Motor neuron (in vitro differentiated cells): ENCODE measurements at places on chromosomes 13 and 19. TPM values are rescaled to one million over a fixed set of nuclear protein-coding genes. Genes with fewer than 3 reads are reported as not detected.

APC2 gene
- total RNA-seq, result 45.8 and 52.0 TPM in 2 replicates

TTYH1 gene
- total RNA-seq, result 4.9 and 6.0 TPM in 2 replicates

- peak; percentile 27 for ATAC-seq
Observed at GRCh38 chr13:76489274-76489673, 396.9 kb downstream of the KCTD12 start.

DNA sequence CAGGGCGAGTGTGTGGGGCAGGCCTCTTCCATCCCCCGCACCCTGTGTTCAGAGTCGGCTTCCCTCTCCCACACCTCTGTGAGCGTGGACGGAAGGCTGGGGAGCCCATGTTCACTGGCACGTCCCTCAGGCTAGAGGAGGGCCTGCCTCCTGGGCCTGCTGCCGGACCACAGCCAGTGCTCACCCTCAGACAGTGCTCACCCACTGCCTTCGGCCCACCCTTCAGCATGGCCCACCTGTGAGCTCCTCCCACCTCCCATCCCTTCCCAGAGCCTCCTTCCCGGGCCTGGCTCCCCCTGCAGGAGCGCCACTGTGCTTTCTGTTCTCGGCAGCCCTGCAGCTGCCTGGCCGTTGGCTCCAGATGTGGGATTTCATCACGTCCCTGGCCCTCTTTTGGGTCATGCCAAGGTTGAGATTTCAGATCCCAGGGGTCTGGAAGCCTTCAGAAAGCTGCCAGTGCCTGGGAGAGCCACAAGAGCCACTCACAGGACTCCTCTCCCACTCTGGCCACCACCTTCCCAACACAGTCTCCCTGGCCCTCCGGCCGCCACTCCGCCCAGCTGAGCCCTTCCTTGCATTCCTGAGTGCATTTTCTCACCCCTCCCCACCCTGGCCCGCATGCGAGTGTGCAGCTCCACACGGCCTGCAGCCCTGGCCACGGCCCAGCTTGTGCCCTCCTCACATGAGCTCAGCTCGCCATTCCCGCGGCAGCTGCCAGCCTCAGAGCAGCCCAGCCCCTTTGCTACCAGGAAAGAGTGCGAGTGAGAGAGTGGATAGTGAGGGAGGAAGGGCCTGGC lies 25.3 kb downstream of the CAPN12 start:
- no peak for ATAC-seq

DNA sequence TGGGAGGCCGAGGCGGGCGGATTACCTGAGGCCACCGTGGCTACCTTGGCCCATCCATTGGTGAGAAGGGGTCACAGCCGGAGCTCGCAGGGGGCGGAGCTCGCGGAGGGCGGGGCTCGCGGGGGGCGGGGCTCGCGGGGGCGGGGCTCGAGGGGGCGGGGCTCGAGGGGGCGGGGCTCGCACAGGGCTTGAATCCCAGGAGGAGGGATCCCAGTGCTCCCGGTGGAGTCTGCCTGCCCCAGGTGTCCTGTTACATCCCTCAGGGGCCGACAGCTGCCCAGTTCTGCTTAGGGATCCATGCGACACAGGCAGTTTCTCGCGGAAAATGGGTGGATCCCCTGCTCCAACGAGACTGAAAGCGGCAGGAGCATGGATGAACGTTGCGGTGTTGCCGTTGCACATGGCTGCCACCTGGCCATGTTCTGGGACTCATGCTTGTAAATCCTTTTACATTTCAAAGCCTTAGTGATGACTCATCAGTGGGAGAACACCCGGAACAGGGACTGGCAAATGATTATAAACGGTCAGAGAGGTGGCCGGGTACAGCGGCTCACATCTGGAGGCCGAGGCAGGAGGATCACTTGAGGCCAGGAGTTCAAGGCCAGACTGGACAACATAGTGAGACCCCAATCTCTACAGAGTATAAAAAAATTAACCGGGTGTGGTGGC lies 25.1 kb downstream of the TMPRSS9 start:
- peak; percentile 10 for ATAC-seq

- no peak for ATAC-seq
Observed at GRCh38 chr13:87128491-87128890, 542.7 kb upstream of the SLITRK5 start.

GRCh38 chr19:6660930-6661329 lies 9.0 kb downstream of the TNFSF14 start:
- ATAC-seq, result no peak

- ATAC-seq, result no peak
Observed at GRCh38 chr13:27311518-27312210, 41.0 kb downstream of the RASL11A start.

DNA sequence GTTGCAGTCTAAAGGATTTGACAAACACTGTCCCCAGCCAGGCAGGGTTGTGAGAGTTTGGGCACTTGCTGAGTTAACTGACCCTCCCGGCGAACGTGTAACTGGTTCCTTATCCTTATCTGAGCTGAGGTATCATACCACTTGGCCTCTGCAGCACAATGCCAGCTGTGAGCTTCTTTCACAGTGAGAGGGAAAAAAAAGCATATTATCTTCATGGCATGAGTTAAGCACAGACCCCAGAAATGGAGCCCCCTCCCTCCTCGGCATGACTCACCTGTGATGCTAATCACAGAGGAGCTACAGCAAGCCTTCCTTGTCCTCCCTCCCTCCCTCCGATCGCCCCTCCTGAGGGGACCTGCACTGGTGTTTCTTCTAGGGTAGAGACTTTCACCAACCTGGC lies 60.5 kb downstream of the EFNB2 start:
- ATAC-seq, result peak; percentile 35

- ATAC-seq, result no peak
Observed at GRCh38 chr19:33273065-33273736, 29.1 kb downstream of the CEBPA start.

RTBDN gene
- 0.59 and 0.61 TPM in 2 replicates for total RNA-seq

- peak; percentile 45 for ATAC-seq
Observed at GRCh38 chr13:45332036-45332830, 8.8 kb downstream of the TPT1 start.

GRCh38 chr19:18532168-18532890 lies 10.5 kb upstream of the ELL start:
- no peak for ATAC-seq
